ENCODE measurements at places on chromosomes 7 and 10.
A peak's percentile ranks its signal among the peaks of the same experiment; 100 is the strongest.

DNA sequence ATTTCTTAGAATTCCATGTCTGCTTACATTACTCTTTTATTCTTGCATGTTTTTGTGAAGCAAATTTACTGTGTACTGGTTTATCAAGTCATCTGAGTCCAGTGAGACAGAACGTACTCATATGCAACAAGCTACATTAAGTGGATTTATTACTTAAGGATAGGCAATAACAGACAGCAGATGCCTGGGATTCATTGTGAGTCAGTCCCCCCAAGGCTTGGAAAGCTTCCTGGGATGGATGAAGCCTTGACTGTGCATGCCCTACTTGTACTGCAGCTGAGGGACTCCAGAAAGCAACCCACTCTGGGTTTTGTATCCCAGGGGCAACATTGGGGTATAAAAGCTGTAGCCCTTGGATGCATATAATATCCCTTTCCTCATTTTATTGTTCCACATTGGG is 113.4 kb upstream of the RAB18 start:
- no peak for DNase-seq

- DNase-seq: no peak
Measured at GRCh38 chr7:131057015-131057793, 270.5 kb upstream of the MKLN1 start.

DNA sequence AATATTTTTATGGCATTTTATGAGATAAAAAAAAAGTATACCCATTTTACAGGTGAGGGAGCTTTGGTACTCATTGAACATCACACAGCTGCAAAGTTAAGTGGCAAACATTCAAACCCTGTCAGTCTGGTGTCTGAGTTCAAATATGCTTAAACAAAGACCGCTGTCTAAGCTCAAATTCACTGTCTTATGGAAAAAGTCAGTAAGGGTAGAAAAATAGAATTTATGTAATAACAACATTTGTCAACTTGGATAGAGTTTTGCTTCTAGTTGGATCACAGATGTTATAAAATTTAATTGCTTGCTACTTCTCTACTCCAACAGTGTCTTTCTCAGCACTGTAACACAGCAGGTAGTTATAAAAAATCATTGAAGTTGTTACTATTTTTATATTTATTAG is 161.7 kb upstream of the CSTF2T start:
- DNase-seq: no peak

- no peak for DNase-seq
Measured at GRCh38 chr10:121596689-121597503, 1.3 kb downstream of the FGFR2 start.

DNA sequence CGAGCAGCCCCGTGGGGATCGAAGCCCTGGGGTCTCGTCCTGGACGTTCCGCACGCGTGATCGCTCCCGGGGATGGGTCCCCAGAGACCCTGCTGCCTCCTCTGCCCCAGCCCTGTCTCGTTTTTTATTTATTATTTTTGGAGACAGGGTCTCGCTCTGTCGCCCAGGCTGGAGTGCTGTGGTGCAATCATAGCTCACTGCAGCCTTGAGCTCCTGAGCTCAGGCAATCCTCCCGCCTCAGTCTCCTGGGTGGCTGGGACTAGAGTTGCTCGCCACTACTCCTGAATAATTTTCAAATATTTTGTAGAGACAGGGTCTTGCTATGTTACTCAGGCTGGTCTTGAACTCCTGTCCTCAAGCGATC is 319 bp upstream of the STX1A start:
- no peak for DNase-seq

DNA sequence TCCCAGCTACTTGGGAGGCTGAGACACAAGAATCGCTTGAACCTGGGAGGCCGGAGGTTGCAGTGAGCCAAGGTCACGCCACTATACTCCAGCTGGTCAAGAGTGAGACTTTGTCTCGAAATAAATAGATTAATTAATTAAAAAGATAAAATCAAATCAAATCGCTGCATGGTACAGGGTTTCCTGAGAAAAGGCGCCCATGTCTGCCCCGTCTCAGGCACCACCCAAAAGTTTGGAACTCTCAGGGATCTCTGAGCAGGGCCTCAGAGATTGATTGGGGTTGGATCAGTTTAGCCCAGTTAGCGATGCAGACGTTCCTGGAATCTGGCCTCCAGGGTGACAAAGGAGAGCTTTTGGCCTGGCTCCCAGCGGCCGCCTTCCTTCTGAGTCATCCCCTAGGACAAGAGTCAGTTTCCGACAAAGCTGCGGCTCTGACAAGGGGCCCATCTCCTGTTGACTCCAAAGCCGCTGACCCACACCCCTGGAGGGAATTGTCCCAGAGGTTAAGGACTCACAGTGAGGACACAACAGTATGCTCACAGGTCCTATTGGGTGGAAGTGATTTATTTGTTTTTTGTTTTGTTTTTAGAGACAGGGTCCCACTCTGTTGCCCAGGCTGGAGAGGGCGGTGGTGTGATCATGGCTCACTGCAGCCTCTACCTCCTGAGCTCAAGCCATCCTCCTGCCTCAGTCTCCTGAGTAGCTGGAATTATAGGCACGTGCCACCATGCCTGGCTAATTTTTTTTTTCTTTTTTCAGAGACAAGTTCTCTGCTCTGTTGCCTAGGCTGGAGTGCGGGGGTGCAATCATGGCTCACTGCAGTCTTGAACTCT is 6.8 kb downstream of the ORAI2 start:
- DNase-seq: no peak

- DNase-seq: no peak
Measured at GRCh38 chr7:156003220-156004162, 191.2 kb upstream of the SHH start.

GRCh38 chr7:50533866-50534265 is 31.3 kb downstream of the DDC start:
- no peak for DNase-seq

GRCh38 chr7:100719523-100720278 is 567 bp upstream of the EPO start:
- DNase-seq: no peak

DNA sequence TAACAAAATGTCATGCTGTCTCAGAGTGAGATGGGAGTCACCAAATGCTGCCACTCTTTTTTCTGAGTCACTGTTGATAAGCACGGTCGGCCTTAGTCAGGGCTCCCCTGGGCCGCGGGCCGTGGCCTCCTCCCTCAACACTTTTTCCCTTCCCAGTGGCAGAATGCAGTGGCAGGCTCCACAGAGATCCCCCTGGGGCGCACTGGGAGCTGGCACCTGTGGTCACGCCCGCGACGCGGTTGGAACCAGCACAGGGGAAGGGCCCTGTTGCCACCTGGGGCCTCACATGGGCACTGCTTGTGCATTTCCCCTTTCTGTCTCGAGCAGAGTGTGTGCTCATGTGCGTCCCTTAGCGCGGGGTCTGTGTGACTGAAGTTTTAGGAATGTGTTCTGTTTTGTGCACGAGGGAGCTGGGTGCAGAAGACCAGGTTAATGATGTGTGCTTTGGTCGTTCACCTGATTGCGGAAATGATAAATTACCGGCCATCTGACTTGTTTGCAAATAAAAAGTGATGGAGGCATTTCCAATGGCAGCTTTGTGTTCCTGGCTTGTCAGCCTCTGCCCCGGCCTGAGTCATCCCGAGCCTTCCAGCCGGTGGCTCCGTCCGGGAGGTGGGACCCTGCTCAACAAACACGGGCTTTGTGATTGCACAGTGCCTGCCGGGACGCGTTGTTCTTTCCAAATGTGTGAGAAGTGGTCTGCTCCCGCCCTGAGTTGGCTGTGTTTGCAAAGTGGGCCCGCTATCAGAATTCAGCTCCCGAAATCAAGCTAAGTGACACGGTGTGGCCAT is 100.7 kb downstream of the NKX6-2 start:
- DNase-seq: no peak

DNA sequence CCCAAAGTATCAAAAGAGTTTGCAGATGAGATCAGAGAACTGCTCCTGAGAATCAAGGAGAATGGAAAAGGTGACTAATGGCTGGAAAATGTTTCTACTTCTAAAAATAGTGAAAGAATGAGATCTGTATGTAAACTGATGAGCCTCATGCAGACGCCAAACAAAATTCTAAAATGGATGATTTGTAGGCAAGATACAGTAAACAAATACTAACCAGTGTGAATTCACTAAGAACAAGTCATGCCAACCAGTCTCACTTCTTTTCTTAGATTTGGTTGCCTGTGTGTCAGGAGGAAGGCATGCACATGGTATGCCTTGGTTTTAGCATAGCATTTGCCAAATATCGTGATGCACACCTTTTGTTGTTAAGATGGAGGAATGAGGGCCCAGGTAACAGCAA is 94.9 kb upstream of the PIK3CG start:
- no peak for DNase-seq

GRCh38 chr10:13624630-13625029 is 37.9 kb downstream of the PRPF18 start:
- no peak for DNase-seq

DNA sequence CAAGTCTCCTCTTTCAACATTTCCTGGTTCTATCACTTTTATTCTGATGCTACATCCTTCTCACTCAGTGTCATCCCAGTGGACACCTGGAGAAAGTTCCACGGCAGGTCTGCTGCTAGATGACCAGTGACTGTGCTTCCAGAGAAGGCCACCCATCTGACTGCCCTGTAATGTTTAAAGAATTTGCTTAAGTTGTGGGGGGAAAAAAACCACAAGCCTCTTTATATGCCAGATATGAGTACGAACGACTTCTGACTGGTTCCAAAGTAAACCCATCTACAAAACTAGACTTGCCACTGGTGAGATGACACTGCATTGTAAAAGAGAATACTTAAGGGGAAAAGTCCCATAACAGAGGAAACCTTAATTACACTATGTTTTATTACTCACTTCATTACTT is 69.6 kb upstream of the VWC2 start:
- no peak for DNase-seq

DNA sequence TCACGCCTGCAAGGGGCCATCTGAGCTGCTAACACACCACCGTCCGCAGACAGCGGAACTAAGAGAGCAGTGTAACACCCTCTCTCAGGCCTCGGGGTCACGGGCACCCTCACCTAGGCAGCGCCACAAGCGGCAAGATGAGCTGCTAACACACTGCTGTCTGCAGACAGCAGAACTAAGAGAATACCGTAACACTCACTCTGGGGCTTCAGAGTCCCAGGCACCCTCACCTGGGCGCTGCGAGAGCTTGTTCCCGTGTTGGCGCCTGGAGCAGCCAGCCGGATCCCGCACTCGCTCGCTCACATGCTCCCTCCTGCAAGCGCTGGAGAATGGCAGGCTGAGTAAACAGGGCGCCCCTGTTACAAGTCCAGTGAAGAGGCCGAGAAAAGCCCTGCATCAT is 160.2 kb downstream of the SRPK2 start:
- no peak for DNase-seq

DNA sequence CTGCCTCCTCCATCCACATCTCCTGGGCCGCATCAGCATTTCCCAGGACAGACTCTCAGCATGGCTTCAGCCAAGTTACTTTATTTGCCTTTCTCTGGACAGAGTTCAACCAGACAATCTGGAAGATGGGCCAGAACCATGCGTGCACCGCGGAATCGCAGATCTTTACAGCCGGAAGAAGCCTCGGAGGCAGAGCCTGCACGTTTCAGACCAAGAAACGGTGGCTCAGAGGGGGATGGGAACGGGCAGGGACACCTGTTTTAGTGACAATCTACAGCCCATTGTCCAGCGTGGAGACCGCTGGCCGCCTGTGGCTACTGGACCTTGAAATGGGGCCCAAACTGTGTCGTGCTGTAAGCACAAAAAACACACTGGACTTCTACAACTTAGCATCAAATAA is 3.5 kb downstream of the VIPR2 start:
- no peak for DNase-seq

- no peak for DNase-seq
Measured at GRCh38 chr7:158602905-158603772, 15.5 kb upstream of the PTPRN2 start.

- DNase-seq: no peak
Measured at GRCh38 chr7:34842782-34843181, 184.8 kb downstream of the NPSR1 start.

DNA sequence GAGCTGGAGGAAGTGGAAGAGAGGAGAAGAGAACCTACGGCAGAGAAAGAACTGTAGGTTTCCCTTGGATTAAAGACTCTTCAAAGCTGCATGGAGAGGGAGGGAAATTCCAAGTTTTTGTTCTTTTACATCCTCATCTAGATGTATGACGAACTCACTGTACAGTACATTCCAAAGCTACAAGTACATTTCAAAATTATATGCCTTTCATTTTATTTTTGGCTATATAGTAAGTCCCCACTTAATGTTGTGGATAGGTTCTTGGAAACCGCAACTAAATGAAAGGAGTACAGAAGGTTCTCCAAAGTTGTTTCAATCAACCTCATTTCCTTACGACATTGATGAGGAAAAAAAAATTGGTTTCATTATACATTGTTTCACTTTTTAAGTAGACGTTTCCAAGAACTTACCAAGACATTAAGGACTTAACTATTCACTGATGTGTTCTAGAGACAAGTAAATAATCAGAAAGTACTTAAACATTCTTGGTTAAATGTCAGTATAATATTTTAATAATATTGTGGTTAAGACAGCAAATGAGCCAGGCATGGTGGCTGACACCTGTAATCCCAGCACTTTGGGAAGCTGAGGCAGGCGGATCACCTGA is 16.1 kb upstream of the JMJD1C start:
- DNase-seq: no peak

- no peak for DNase-seq
Measured at GRCh38 chr7:50095634-50096033, 2.6 kb upstream of the ZPBP start.

- DNase-seq: peak; percentile 77
Measured at GRCh38 chr7:148622887-148623585, 32.5 kb downstream of the C7orf33 start.

DNA sequence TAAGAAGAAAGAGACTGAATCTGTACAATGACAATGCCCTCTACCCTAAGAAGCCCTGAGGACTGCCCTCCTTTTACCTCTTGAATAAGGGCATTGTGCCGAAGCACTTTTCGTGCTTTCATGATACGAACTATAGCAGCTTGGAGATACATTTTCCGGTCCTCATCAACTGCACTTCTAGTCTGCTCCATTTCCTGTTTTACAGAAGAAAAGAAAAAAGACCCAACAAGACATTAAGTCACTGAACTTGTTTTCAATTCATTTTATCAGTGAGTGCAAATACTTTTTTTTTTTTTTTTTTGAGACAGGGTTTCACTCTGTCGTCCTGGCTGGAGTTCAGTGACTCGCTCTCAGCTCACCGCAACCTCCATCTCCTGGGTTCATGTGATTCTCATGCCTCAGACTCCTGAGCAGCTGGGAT is 78.4 kb downstream of the CUL2 start:
- DNase-seq: no peak

DNA sequence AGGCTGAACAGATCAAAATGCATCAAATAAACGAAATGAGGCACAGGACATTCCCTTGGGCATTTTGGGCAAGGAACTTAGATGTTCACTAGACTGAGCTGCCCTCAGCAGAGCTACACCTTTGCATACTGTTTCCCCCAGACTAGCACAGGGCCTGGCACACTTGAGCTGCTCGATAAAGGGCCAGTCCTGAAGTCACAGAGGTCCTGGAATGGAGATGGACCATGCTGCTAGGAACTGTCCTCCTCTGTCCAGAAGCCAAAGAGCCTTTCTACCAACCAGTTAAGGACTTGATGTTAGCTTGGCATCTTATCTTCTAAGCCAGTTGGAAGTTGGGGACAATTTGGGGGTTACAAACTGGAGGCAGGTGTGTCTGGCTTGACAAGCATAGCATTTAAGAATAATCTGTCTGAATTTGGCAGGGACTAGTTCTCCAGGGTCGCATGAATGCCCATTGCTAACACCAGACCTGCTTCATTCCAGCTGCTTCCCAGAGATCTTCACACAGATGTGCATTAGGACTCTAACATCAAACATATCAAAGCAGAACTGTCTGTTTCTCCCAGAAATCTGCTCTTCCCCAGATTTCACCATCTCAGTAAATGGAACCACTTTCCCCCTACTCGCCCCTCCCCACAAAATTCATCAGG is 152.2 kb upstream of the PDE1C start:
- no peak for DNase-seq
